ENCODE measurements at places on chromosomes 5 and 9. TPM values are rescaled to one million over a fixed set of nuclear protein-coding genes. Genes with fewer than 3 reads are reported as not detected.

- DNase-seq = no peak
Observed at GRCh38 chr5:78730300-78731094, 81.9 kb upstream of the LHFPL2 start.

DNA sequence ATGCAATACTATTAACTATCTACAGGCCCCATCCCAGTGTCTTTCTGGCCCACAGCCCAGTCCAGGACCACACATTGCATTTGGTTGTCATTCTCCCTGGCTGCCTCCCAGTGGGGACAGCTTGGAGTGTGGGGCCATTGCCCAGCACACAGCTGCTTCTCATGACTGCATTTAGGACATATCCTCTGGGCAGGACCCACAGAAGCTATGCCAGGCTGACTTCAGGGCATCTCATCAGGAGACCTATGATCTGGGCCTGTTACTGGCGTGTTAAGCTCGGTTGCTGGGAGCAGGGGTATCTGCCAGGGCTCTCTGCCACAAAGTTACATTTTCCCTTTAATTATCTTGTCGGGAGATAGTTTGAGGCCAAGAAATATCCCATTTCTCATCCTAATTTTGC, 32.1 kb upstream of the CLPTM1L start:
- peak; percentile 62 for DNase-seq

- DNase-seq = no peak
Observed at GRCh38 chr9:18189871-18190670, 283.9 kb upstream of the ADAMTSL1 start.

- DNase-seq = peak; percentile 89
Observed at GRCh38 chr9:114611516-114612271, 603 bp downstream of the TMEM268 start.

DNA sequence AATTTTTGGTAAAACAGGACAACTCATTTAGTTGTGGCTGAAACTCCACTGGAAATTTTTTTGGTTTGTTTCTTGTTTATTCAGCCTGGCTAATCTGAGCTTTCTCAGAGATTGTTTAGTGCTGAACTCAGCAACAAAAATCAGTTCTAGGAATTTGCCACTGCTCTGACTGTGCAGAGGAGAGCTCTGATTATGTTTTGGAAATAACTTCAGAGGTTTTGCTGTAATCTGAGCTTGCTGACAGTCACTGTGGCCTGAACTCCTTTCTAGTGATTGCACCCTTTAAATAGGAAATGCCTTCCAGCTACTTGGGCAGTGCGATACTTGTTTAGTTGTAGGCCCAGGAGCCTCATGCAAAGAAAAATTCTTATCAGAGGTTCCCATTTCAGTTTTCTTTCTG, 60.2 kb downstream of the OSTF1 start:
- DNase-seq = peak; percentile 90

DNA sequence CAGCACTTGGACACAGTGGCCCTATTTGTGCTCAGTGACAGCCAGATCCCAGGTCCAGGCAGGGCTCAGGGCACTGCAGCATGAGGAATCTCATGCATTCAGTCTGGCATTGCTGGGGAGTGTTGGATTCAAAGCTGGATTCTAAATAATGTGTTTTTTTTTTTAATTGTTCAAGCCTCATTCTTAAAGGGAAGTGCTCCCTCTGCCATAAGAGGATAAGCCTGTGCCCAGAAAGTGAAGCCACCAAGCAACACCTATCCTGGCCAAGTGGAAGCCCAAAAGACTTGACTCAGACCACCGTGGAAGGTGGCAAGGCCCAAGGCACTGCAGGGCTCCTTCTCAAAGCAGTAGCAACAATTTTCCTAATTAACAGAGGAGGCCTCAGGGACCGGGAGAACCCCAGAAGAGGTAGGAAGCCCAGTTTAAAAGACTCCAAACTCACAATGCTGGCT, 135.6 kb downstream of the ACTL7B start:
- no peak for DNase-seq

DNA sequence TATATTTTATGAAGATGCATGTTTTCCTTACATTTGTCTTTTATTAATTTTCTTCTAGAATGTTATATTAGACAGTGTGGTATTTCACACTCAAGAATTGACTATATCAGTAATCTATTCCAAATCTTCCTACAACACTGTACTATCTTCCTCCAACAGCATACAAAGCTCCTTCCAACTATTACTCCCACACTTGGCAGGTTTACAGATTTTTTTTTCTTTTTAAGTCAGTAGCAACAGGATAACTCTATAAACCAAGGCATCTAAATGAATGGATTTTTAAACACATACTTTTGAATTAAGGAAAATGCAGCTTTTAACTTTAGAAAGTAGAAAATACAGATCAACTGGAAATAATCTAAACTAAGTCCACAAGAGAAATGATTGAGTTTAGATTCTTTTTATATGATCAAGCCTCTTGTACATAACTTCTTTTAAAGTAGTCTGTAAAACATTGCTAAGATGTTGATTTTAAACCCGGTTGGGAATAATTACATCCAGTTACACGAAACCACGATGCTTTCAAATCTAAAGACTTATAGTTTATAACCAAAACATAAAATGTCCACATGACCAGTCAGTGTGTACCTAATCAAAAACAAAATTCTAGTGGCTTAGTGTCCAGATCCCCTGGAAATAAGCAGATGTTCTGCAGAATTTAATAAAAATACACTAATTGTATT, 281.6 kb downstream of the ADAMTS6 start:
- DNase-seq = peak; percentile 57

DNA sequence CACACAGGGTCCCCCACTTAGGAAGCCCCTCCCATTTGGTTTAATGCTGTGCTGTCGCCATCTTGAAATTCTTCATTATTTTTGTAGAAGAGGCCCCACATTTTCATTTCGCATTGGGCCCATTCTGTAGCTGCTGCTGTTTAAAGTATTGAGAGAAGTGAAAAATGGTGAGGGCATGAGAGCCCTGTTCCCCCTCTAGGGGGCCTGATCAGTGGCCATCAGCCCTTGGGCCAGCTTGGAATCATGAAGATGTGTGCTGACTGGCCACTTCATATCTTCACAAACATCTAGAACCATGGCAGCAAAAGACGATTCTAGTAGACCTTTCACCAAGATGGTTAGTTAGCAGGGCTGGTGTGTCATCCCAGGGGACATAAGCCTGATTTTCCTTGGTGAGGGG, 3.3 kb downstream of the TMEM268 start:
- no peak for DNase-seq

GRCh38 chr9:105320568-105320967, 76.1 kb downstream of the SLC44A1 start:
- no peak for DNase-seq

DNA sequence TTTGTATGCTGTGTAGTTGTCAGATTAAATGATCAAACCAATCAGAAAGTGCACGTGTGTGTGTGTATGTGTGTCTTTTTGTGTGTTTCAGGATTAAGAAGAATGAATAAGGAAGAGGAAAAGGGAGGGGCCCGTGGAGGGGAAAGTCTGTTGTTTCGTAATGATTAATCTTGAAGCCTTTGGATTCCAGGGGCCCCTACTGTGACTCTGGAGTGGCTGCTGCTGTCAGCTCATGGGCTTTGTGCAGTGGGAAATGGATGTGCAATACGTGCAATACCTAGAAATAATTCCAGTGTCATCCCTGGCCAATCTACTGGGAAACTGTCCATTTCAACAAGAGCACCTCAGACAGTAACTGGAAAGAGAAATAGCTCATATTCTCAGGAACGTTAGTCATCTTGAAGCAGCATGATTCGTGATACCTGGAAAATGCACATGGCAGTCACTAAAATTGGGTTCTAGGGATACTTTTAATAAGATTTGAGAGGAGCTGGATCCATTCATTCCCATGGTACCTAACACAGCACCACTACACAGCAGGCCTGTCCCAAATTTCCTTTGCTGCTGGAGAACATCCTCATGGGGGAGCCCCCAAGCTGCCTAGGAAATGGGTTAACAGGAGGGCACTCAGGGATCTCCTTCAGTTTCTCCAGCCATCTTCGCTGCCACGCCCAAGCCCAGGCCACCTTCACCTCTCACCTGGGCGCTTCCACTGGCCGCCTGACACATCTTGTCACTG, 186.3 kb downstream of the NR3C1 start:
- DNase-seq = no peak

The GFRA3 gene
- total RNA-seq = not detected

The ABCA1 gene
- total RNA-seq = 42.3 TPM

The GTF3C5 gene
- total RNA-seq = 50.6 TPM

The ANKRD34B gene
- total RNA-seq = not detected

The SMIM32 gene
- not detected for total RNA-seq

The SMU1 gene
- total RNA-seq = 19.6 TPM

The IL3 gene
- total RNA-seq = not detected

The FOXD4 gene
- total RNA-seq = 0.19 TPM

The IL13 gene
- total RNA-seq = not detected

The IRGM gene
- not detected for total RNA-seq

The TAS2R1 gene
- not detected for total RNA-seq
